ENCODE measurements at places on chromosomes 1 and 21. TPM values are rescaled to one million over a fixed set of nuclear protein-coding genes. Genes with fewer than 3 reads are reported as not detected.
A peak's percentile ranks its signal among the peaks of the same experiment; 100 is the strongest.

GRCh38 chr1:44641126-44642102 is 32.9 kb downstream of the TMEM53 start:
- no peak for DNase-seq
- H3K27me3 ChIP-seq, result no peaks in the 10 kb centered on the region
- no peak overlapping the region for H3K27ac ChIP-seq
- H3K4me3 ChIP-seq, result no peak overlapping the region
- peaks cover 6% of the 10 kb centered on the region for H3K36me3 ChIP-seq

GREM2 gene
- total RNA-seq, result not detected

GRCh38 chr1:19089524-19089923 is 120.5 kb downstream of the UBR4 start:
- H3K36me3 ChIP-seq, result peaks cover 26% of the 10 kb centered on the region
- H3K4me1 ChIP-seq, result no peaks in the 10 kb centered on the region
- no peak overlapping the region for H3K27ac ChIP-seq
- no peak for DNase-seq
- H3K27me3 ChIP-seq, result no peaks in the 10 kb centered on the region
- H3K4me3 ChIP-seq, result no peak overlapping the region

PM20D1 gene
- total RNA-seq, result 0.13 TPM

- H3K27me3 ChIP-seq, result no peaks in the 10 kb centered on the region
- no peak overlapping the region for H3K4me3 ChIP-seq
- H3K27ac ChIP-seq, result no peak overlapping the region
Measured at GRCh38 chr1:108071601-108072000, 106.6 kb upstream of the VAV3 start.

NT5C1A gene
- not detected for total RNA-seq

- no peaks in the 10 kb centered on the region for H3K36me3 ChIP-seq
- H3K4me3 ChIP-seq, result no peak overlapping the region
- H3K27me3 ChIP-seq, result no peaks in the 10 kb centered on the region
- no peak for DNase-seq
Measured at GRCh38 chr1:234271243-234271606, 102.0 kb upstream of the COA6 start.

SAMSN1 gene
- total RNA-seq, result 0.44 TPM

GBP1 gene
- 0.80 TPM for total RNA-seq

GRCh38 chr21:42058631-42059111 is 12.4 kb upstream of the UMODL1 start:
- H3K27me3 ChIP-seq, result no peaks in the 10 kb centered on the region
- no peaks in the 10 kb centered on the region for H3K36me3 ChIP-seq
- no peak overlapping the region for H3K4me3 ChIP-seq
- no peak overlapping the region for H3K27ac ChIP-seq
- DNase-seq, result no peak

OPRD1 gene
- total RNA-seq, result 5.4 TPM

COA7 gene
- 44.9 TPM for total RNA-seq

GRCh38 chr1:117011334-117011733 is 9.8 kb downstream of the CD101 start:
- no peak overlapping the region for H3K27ac ChIP-seq
- no peak for DNase-seq
- no peaks in the 10 kb centered on the region for H3K4me1 ChIP-seq
- peaks cover 2% of the 10 kb centered on the region for H3K27me3 ChIP-seq
- no peak overlapping the region for H3K4me3 ChIP-seq

UFC1 gene
- 127 TPM for total RNA-seq

DNA sequence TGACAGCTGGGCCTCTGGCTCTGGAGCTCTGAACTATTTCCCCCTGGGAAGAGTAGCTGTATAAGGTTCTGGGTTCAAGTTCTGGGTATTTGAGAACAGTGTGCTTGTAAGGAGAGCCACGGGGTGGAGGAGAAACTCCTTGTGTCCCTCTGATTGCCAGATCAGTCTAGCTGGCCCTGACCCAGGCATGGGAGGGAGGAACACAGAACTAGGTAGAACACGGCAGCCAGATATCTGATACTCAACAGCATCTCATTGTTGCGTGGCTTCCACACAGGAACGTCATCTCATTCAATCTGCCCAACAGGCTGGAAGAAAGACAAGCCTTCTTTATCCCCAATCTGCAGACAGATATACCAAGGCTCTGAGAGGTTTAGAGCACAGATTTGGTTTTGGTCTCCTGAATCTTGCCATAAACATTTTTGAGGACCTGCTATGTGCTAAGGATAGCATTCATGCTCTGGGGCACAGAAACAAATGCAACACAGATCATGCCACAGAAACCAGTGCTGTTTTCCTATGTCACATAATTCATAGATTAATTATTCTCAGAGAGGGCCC is 83.8 kb downstream of the PLXNA2 start:
- H3K4me3 ChIP-seq, result no peak overlapping the region
- H3K4me1 ChIP-seq, result no peaks in the 10 kb centered on the region
- H3K36me3 ChIP-seq, result no peaks in the 10 kb centered on the region
- DNase-seq, result no peak

DNA sequence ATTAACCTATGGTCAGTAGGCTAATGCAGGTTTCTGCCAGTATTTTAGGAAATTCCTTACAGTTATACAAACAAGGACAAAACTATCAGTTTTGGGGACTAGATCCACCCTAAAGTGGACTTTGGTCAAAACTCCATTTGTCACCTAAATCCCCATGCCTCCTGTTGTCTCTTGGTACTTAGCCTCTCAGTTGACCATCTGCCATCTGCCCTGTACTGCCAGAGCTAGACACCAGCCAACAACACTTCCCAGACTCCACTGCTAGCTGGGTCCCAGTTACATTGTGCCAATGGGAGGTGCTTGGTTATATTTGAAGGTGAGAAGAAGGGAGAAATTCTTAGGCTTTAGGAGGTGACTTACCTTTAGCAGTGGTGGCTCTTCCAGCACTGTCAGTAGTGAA is 17.0 kb upstream of the BSDC1 start:
- H3K4me1 ChIP-seq, result no peaks in the 10 kb centered on the region
- H3K27ac ChIP-seq, result no peak overlapping the region
- no peak for DNase-seq
- no peaks in the 10 kb centered on the region for H3K36me3 ChIP-seq
- no peak overlapping the region for H3K4me3 ChIP-seq

OR10Z1 gene
- total RNA-seq, result not detected

TRIM17 gene
- 1.2 TPM for total RNA-seq

- peaks cover 33% of the 10 kb centered on the region for H3K27me3 ChIP-seq
- no peak within 1 kb of the TSS for H3K27ac ChIP-seq
- no peaks in the 10 kb centered on the region for H3K4me1 ChIP-seq
- DNase-seq, result no peak
- no peak within 1 kb of the TSS for H3K4me3 ChIP-seq
Measured at GRCh38 chr1:160081261-160081936, at the start of gene KCNJ9. Gene KCNJ9, plus strand, starts transcription at chr1:160081538. Its CDS starts 2,493 bp downstream, at chr1:160084031.

- no peak overlapping the region for H3K4me3 ChIP-seq
- no peaks in the 10 kb centered on the region for H3K36me3 ChIP-seq
- H3K4me1 ChIP-seq, result no peaks in the 10 kb centered on the region
- H3K27ac ChIP-seq, result no peak overlapping the region
- H3K27me3 ChIP-seq, result no peaks in the 10 kb centered on the region
Measured at GRCh38 chr1:100585786-100586185, 47.8 kb downstream of the GPR88 start.

AADACL4 gene
- total RNA-seq, result not detected

DNA sequence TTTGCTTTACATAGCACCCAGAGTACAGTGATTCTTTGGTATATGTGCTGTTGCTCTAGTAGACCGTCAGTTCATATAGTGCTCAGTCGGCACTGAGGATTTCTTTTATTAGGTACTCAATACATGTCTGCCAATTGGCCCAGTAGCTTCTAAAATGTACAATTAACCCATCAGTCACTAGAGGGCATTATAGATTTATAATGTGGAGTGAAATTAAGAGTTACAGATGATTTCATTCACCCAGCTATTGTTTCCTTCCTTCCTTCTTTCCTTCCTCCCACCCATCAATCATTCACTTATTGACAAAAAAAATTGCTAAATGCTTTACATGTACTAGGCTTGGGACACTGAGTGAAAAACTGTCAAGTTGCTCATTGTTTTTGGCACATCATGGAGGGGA is 263.6 kb upstream of the USP24 start:
- H3K27me3 ChIP-seq, result no peaks in the 10 kb centered on the region
- DNase-seq, result no peak
- no peaks in the 10 kb centered on the region for H3K36me3 ChIP-seq

GRCh38 chr1:4960782-4961475 is 306.5 kb downstream of the AJAP1 start:
- no peak overlapping the region for H3K4me3 ChIP-seq
- H3K27ac ChIP-seq, result no peak overlapping the region
- H3K27me3 ChIP-seq, result no peaks in the 10 kb centered on the region

GRCh38 chr1:11158720-11159321 is 30.3 kb upstream of the ANGPTL7 start:
- 0 out of 2 replicates have a peak, but pooled peaks cover 3% of the 10 kb centered on the region for H3K4me1 ChIP-seq
- H3K27ac ChIP-seq, result peak overlapping the region; percentile 18
- H3K36me3 ChIP-seq, result peaks cover 2% of the 10 kb centered on the region
- DNase-seq, result no peak

FAM229A gene
- 6.7 TPM for total RNA-seq

RGL1 gene
- total RNA-seq, result 0.92 TPM

GRCh38 chr1:240831191-240831631 is 219.3 kb upstream of the GREM2 start:
- no peak overlapping the region for H3K27ac ChIP-seq
- H3K36me3 ChIP-seq, result no peaks in the 10 kb centered on the region
- no peaks in the 10 kb centered on the region for H3K4me1 ChIP-seq
- no peak for DNase-seq

KPRP gene
- total RNA-seq, result not detected

DNASE2B gene
- total RNA-seq, result not detected

PLA2G5 gene
- not detected for total RNA-seq

LAD1 gene
- 0.10 TPM for total RNA-seq

FAM110D gene
- 0.05 TPM for total RNA-seq

GRCh38 chr1:203695116-203695515 is 68.5 kb downstream of the ATP2B4 start:
- DNase-seq, result no peak
- H3K36me3 ChIP-seq, result no peaks in the 10 kb centered on the region
- no peak overlapping the region for H3K4me3 ChIP-seq
- H3K27ac ChIP-seq, result no peak overlapping the region
- no peaks in the 10 kb centered on the region for H3K4me1 ChIP-seq
- H3K27me3 ChIP-seq, result no peaks in the 10 kb centered on the region

MOB3C gene
- 10.5 TPM for total RNA-seq

DNA sequence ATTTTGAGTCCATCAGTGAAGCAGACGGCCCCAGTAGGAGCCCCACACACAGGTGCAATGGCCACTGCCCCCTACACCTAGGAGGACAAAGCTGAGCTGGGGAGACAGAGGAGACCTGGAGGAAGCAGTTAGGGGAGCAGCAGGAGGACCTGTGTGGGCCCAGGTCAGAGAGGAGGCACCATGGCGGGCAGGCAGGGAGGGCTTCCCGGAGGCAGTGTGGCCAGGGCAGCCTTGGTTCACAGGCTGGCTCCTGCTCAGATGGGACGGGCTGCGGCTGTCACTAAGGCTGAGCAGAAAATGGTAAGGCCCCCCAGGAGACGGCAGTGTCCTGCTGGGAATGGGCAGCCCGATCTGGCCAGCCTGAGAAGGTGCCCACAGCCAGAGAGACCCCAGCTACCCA is 15.4 kb downstream of the MEGF6 start:
- H3K27me3 ChIP-seq, result no peaks in the 10 kb centered on the region
- no peaks in the 10 kb centered on the region for H3K36me3 ChIP-seq
- DNase-seq, result no peak
- no peak overlapping the region for H3K27ac ChIP-seq

- no peak for DNase-seq
- H3K27me3 ChIP-seq, result no peaks in the 10 kb centered on the region
- H3K36me3 ChIP-seq, result peaks cover 10% of the 10 kb centered on the region
- H3K4me1 ChIP-seq, result peaks cover 5% of the 10 kb centered on the region
Measured at GRCh38 chr1:32307324-32307723, 15.4 kb downstream of the HDAC1 start.

DNA sequence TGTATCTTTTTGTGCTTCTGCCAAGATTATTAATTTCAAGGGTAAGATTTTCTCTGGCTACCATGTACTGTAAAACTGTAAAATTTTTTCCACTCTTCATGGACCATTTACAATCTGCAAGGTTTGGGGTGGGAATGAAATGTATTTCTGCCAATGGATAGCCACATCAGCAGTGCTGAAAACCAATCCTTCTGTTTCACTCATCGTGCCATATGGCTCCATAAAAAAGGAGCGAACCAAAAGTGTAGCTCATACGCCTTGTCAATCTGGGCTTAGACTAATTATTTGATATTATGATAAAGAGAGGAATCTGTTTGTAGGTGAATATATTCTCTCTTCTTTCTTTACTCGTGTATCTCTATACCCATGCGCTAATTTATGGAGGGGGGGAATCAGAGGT is 3.0 kb upstream of the SLC44A5 start:
- H3K4me3 ChIP-seq, result no peak overlapping the region
- DNase-seq, result no peak
- peaks cover 34% of the 10 kb centered on the region for H3K27me3 ChIP-seq
- no peaks in the 10 kb centered on the region for H3K36me3 ChIP-seq
- no peak overlapping the region for H3K27ac ChIP-seq

DNA sequence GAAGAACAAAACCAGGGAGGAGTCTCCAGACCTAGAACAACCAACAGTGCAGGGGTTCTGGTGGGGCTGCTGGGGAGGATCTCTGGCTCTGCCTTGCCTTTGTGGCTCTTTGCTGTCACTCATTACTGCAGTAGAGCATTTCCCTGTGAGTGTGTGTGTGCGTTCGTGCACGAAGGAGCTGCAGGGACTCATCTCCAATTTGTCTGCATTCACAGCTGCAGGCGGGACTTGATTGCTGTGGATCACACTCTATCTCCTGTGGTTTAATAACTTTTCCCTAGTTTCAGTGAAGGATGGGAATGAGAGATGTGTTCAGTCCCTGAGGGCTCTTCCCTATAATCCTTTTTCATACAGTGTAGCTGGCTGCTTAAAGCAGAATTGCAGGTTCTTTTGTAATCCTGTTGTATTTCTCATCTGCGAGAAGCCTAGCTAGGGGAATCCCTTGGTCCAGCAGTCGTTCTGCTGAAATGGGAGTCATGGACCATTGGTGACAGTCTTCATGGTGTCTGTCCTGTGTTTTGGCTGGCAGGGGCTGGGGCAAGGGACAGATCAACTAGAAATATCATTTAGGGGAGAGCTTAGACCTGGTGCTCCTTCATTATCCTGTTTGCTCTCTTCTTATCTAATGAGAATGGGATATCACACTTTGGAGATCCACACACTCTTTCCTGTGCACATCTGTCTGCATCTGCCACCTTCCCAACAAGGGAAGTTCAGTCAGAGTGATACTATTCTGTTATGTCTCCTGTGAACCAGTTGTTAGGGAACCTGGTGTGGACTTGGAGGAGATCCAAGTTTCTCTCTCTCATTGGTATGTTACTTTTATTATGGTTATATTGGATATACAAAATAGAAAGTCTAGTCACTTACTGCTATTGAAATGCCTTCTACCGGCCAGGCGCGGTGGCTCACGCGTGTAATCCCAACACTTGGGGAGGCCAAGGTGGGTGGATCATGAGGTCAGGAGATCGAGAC is 3.0 kb downstream of the PCP4L1 start:
- no peak overlapping the region for H3K27ac ChIP-seq
- H3K4me1 ChIP-seq, result no peaks in the 10 kb centered on the region
- no peaks in the 10 kb centered on the region for H3K36me3 ChIP-seq
- H3K4me3 ChIP-seq, result no peak overlapping the region
- H3K27me3 ChIP-seq, result peaks cover 22% of the 10 kb centered on the region
- no peak for DNase-seq

- H3K4me1 ChIP-seq, result peaks cover 39% of the 10 kb centered on the region
- DNase-seq, result no peak
- H3K36me3 ChIP-seq, result no peaks in the 10 kb centered on the region
- no peak overlapping the region for H3K27ac ChIP-seq
Measured at GRCh38 chr1:227889863-227890405, 57.8 kb downstream of the WNT9A start.
